WTC11 (cell line): ENCODE measurements at places on chromosomes 6 and 20. TPM values are rescaled to one million over a fixed set of nuclear protein-coding genes. Genes with fewer than 3 reads are reported as not detected.

DNA sequence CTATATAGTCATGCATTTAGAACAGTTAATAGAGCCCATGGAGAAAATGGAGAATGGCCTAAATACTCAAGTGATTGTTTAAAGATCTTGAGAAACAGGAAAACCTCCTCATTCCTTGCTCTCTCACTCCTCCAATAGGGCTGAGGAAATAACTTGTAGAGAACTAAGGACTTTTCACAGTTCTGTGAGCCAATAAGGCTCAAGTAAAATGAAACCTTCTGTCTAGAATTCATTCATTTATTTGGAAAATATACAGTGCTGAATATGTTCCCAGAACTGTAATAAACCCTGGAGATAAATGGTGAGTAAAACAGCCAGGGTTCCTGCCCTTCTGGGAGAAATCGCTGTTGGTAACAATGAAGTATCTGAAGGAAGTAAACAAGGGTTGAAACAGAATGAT, 35.3 kb downstream of the ELOVL2 start:
- DNase-seq = no peak
- no peak overlapping the region for H3K4me3 ChIP-seq
- no peaks in the 10 kb centered on the region for H3K36me3 ChIP-seq
- H3K27ac ChIP-seq = no peak overlapping the region
- no peaks in the 10 kb centered on the region for H3K27me3 ChIP-seq
- peaks cover 30% of the 10 kb centered on the region for H3K4me1 ChIP-seq

- H3K27ac ChIP-seq = no peak overlapping the region
- DNase-seq = no peak
- H3K36me3 ChIP-seq = peaks cover 29% of the 10 kb centered on the region
- peaks cover 2% of the 10 kb centered on the region for H3K4me1 ChIP-seq
- H3K4me3 ChIP-seq = no peak overlapping the region
Observed at GRCh38 chr20:37790900-37791299, 97.1 kb downstream of the CTNNBL1 start.

- no peak for DNase-seq
- H3K27ac ChIP-seq = no peak overlapping the region
- no peak overlapping the region for H3K4me3 ChIP-seq
- peaks cover 38% of the 10 kb centered on the region for H3K36me3 ChIP-seq
- no peaks in the 10 kb centered on the region for H3K27me3 ChIP-seq
- peaks cover 14% of the 10 kb centered on the region for H3K4me1 ChIP-seq
Observed at GRCh38 chr6:161139766-161140553, 133.9 kb downstream of the AGPAT4 start.

DNA sequence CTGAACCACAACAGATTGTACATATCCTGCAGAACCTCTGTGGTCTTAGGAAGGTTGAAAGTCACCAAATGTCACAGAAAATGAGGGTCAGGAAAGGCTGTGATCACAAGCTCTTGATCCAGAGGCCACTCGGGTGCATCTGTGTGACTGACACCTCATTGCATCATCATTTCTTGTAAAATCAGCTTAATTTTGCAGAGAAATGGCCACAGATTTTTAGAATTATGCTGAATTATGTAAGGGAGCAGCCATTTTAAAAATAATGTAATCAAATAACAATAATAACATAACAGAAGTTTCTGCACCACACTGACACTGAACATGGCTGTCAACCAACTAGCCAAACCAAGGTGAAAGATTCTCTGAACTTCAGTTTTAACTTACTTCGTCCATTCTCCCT, 32.5 kb upstream of the PRND start:
- H3K36me3 ChIP-seq = no peaks in the 10 kb centered on the region
- H3K27me3 ChIP-seq = peaks cover 13% of the 10 kb centered on the region
- peaks cover 30% of the 10 kb centered on the region for H3K4me1 ChIP-seq
- no peak overlapping the region for H3K4me3 ChIP-seq
- DNase-seq = no peak
- peak overlapping the region; percentile 84; the same call in 1 of the 2 replicates for H3K27ac ChIP-seq

GRCh38 chr20:58942549-58942948, 38.5 kb upstream of the NELFCD start:
- H3K27me3 ChIP-seq = no peaks in the 10 kb centered on the region
- H3K4me3 ChIP-seq = no peak overlapping the region
- no peaks in the 10 kb centered on the region for H3K36me3 ChIP-seq
- H3K4me1 ChIP-seq = 0 out of 2 replicates have a peak, but pooled peaks cover 2% of the 10 kb centered on the region
- H3K27ac ChIP-seq = no peak overlapping the region

DNA sequence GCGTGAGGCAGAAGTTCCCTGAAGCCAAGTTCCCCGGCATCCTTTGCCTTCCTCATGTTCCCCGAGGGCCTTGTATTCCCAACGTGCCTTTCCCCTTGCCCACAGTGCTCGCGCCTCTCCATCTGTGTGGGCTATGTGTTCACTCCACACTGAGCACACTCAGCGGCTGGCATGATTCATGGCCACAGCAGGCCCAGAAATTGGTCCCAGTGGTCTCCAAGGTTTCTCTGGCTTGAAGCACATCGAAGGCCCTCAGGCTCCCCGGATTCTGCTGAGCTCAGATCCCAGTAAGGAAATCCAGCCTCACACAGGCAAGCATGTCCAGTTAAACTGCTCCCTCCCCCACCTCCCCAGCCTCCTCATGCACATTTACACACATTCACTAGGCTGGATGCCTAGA, 123.6 kb downstream of the ISM1 start:
- H3K27ac ChIP-seq = no peak overlapping the region
- no peak for DNase-seq
- no peaks in the 10 kb centered on the region for H3K27me3 ChIP-seq
- peaks cover 29% of the 10 kb centered on the region for H3K4me1 ChIP-seq
- no peaks in the 10 kb centered on the region; the same call in 1 of the 2 replicates for H3K36me3 ChIP-seq

- H3K36me3 ChIP-seq = peaks cover 5% of the 10 kb centered on the region; the same call in 1 of the 2 replicates
- no peak for DNase-seq
- H3K27ac ChIP-seq = peak overlapping the region; percentile 97
- H3K4me1 ChIP-seq = peaks cover 81% of the 10 kb centered on the region
- H3K27me3 ChIP-seq = no peaks in the 10 kb centered on the region
- peak overlapping the region; percentile 61 for H3K4me3 ChIP-seq
Observed at GRCh38 chr6:21740376-21741124, 147.0 kb downstream of the SOX4 start.

The LPA gene
- total RNA-seq = 0.60 to 0.66 TPM (median 0.61 TPM) in 3 replicates
